ENCODE measurements at places on chromosomes 2 and 18.

DNA sequence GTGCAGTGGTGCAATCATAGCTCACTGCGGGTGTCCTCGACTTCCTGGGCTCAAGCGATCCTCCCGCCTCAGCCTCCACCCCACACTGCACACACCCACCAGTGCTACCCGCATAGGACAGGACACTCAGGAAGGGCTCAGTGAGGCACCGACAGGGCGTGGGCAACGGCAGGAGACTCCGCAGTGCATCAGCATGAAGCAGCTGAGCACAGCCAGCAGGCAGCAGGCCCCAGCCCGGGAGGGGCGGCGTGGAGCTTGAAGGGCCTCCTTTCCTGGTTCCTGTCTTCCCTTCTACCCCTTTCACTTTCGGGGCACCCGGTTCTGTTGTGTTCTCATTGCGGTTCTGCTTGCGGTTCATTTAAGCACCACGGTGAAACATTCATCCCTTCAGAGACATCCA lies 89.8 kb downstream of the ZNF516 start:
- no peak overlapping the region for H3K27ac ChIP-seq
- no peaks in the 10 kb centered on the region for H3K27me3 ChIP-seq
- no peaks in the 10 kb centered on the region for H3K4me1 ChIP-seq
- DNase-seq, result no peak

- no peaks in the 10 kb centered on the region for H3K27me3 ChIP-seq
- no peak overlapping the region for H3K4me3 ChIP-seq
- H3K36me3 ChIP-seq, result no peaks in the 10 kb centered on the region
Observed at GRCh38 chr18:76246590-76246989, 248.5 kb downstream of the ZNF516 start.

- no peaks in the 10 kb centered on the region for H3K36me3 ChIP-seq
- H3K27ac ChIP-seq, result no peak overlapping the region
- H3K4me3 ChIP-seq, result no peak overlapping the region
- peak; percentile 70 for DNase-seq
- H3K4me1 ChIP-seq, result no peaks in the 10 kb centered on the region
Observed at GRCh38 chr2:240701091-240701735, 9.5 kb downstream of the AQP12A start.

GRCh38 chr2:203797276-203797675 lies 70.3 kb upstream of the CTLA4 start:
- H3K4me3 ChIP-seq, result no peak overlapping the region
- no peaks in the 10 kb centered on the region for H3K4me1 ChIP-seq
- no peaks in the 10 kb centered on the region for H3K36me3 ChIP-seq
- DNase-seq, result no peak

GRCh38 chr18:9900699-9901098 lies 13.1 kb upstream of the VAPA start:
- H3K4me1 ChIP-seq, result no peaks in the 10 kb centered on the region
- no peaks in the 10 kb centered on the region for H3K36me3 ChIP-seq
- no peaks in the 10 kb centered on the region for H3K27me3 ChIP-seq
- no peak for DNase-seq
- no peak overlapping the region for H3K4me3 ChIP-seq

- no peak overlapping the region for H3K27ac ChIP-seq
- no peaks in the 10 kb centered on the region for H3K4me1 ChIP-seq
- no peaks in the 10 kb centered on the region for H3K36me3 ChIP-seq
- H3K27me3 ChIP-seq, result no peaks in the 10 kb centered on the region
Observed at GRCh38 chr2:195447323-195447975, 209.6 kb upstream of the SLC39A10 start.
